Activated naive CD4-positive, alpha-beta T cell (primary cell): ENCODE measurements at places on chromosomes 1 and 21.

DNA sequence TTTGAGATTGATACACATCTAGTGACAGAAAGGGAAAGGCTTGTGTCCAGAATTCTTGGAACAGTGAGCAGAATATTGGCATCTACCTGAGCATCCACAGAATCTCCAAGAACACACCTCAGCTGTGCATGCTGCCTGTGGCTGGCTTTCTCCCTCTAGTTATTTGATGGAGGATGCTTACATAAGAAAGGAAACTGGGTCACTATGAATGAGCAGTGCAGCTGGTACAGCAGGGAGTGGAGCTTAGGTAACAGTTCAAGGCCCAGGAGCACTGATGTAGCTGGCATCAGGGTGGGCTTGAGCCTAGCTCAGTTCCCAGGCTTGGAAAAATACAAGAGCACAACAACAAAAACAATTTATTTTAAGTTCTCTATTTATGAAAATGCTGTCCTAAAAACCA, 26.3 kb downstream of the RGS8 start:
- DNase-seq, result no peak

DNA sequence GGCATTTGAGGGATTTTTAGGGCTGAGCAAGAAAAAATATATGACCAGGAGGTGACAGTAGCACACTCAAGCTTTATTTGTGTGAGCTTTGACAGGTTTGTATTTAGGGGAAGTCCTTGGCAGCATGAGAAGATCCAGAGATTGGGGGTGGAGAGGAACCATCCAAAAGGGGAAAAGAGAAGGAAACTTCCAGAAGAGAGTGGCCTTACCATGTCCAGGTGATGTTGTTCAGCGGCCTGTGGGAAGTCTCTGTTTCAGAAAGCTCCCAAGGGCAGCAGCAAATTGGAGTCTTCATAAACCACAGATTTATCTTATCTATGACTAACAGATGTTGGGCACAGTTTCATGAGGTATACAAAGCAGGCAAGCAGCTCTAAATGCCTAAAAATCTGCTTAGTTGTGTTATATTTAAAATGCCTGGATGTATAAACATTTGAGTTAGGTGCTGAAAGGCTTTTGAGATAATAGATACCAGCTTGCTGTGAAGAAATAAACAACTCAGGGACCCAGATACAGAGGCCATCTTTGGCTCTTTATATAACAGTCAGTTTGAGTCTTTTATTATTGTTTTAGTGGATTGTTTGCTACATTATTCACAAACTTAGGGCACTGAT, 21.2 kb upstream of the ADAR start:
- no peak for DNase-seq

- DNase-seq, result peak; percentile 94
Measured at GRCh38 chr1:1059494-1060280, 14.4 kb downstream of the RNF223 start.

GRCh38 chr1:30135698-30136097, 587.7 kb downstream of the MATN1 start:
- no peak for DNase-seq

DNA sequence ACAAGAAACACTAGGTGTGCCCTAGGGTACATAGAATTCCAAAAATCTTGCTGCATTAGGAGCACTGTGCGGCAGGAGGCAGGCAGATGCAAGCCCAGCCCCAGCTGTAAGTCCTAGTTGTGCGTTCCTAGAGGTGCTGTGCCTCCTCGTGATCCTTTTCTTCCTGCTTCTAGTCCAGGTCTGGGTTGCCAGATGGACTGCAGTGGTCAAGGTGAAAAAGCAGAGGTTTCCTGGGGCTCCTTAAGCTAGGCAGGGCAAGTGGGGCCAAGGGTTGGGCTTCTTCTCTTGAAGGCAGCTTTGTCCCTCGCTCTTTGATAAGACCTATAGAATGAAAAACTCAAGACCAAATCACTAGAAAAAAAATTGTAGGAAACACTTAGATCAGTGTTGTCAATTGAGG, 21.6 kb upstream of the SLC45A3 start:
- no peak for DNase-seq

GRCh38 chr1:23166854-23167253, 1.8 kb downstream of the LUZP1 start:
- no peak for DNase-seq

DNA sequence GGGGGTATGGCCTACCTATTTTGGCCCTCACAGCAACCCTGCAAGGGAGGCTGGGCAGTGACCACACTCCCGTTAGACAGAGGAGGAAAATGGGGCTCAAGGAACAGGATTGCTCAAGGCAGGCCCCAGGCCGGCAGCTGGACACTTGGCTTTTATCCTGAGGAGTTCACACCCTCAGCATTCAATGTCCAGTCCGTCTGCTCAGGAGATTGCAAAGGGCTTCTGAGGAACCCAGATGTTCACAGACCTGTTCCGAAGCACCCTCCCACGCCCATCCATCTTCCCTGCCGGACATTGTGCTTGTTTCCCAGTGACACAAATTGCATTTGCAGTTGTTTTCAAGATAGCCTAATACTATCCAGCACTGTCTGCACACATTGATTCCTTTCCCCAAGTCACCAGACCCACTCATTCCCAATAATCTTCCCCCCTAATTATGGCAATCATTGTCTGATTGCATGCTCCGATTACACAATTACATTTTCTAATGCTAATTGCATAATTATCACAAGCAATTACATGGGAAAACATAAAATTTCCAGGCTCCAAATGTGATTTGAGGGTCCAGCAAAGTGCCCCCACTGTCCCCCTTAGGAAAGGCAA, 4.3 kb upstream of the UBL4B start:
- no peak for DNase-seq

GRCh38 chr1:178273707-178274410, 180.0 kb downstream of the RASAL2 start:
- DNase-seq, result no peak

- DNase-seq, result no peak
Measured at GRCh38 chr1:7374563-7375160, 396.4 kb upstream of the VAMP3 start.

DNA sequence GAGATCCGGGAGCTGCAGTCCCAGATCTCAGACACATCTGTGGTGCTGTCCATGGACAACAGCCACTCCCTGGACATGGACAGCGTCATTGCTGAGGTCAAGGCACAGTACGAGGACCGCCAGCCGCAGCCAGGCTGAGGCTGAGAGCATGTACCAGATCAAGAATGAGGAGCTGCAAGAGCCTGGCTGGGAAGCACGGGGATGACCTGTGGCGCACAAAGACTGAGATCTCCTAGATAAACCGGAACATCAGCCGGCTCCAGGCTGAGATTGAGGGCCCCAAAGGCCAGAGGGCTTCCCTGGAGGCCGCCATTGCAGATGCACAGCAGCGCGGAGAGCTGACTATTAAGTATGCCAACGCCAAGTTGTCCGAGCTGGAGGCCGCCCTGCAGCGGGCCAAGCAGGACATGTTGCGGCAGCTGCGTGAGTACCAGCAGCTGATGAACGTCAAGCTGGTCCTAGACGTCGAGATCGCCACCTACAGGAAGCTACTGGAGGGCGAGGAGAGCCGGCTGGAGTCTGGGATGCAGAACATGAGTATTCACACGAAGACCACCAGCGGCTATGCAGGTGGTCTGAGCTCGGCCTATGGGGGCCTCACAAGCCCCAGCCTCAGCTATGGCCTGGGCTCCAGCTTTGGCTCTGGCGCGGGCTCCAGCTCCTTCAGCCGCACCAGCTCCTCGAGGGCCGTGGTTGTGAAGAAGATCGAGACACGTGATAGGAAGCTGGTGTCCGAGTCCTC, 25.5 kb downstream of the ETV3L start:
- DNase-seq, result no peak

GRCh38 chr1:72119491-72119890, 162.8 kb downstream of the NEGR1 start:
- no peak for DNase-seq

- no peak for DNase-seq
Measured at GRCh38 chr1:151072224-151072623, 1.7 kb downstream of the GABPB2 start.

DNA sequence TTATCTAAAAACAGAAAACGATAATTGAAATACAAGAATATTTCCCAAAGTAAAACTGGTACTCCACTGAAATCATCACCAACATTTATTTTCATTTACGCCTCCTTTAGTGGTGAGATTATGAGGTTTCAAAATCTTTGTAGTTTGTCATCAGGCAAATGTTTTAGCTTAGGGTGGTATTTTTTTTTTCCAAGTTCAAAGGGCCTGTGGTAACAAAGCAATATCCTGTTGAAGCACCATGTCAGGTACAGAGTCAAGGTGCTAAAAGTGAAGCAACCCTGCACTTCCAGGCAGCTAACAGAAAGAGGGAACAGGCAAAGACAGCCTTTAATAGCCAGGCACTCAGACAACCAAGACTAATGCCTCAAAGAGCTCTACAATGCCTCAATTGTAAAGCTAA, 89.2 kb downstream of the JAK1 start:
- DNase-seq, result no peak

DNA sequence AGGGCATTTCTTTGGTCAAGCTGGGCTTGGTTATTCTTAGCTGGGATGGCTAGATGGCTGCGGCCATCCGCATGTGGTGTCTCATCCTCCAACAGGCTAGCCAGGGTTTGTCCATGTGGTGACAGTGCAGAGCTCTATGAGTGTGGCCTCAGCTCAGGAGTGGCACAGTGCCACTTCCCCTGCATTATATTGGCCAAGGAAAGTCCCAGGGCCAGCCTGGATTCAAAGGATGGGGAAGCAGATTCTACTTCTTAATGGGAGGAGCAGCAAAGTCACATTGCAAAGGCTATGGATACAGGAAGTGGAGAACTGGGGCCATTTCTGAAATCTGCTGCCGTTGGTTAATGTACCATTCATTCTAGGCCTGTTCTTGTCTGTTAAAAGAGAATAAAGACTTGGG, 34.4 kb downstream of the STUM start:
- DNase-seq, result no peak

GRCh38 chr1:95278173-95279006, 44.4 kb downstream of the RWDD3 start:
- DNase-seq, result no peak

- DNase-seq, result no peak
Measured at GRCh38 chr1:223674119-223674890, 8.8 kb upstream of the CAPN8 start.

- DNase-seq, result no peak
Measured at GRCh38 chr1:110214454-110215404, 4.6 kb downstream of the KCNC4 start.

DNA sequence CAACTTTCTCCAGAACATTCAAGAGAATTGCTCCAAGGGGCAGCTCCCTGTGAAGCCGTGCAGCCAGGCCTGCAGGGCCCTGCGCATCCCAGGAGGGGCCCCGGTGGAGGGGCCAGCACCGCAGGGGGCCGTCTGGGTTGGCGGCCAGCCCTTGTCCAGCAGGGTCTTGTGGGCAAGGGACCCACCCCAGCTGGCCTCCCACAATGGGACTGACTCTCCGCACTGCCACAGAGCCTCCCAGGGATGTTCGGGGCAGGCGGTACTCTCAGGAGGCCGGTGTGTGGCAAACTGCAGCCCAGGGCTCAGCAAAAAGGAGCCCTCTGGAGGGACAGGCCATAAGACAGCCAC, 68.2 kb upstream of the COL6A1 start:
- no peak for DNase-seq

DNA sequence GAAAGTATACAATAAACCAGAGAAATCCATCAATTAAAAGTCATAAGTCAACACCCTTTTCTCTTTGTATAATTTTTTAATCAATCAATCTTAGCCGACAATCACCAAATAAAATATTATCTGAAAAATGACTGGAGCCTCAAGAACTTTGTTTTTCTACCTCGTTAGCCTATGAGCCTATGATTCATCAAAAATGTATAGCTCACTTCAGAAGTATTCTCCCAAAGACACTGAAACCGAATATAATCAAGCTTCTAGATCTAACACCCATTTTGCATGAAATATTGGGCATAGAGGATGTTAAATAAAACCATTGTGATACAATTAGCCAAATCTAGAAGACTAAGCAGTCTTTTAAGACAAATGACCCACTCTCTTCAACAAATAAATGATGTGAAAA, 17.8 kb upstream of the RSBN1 start:
- DNase-seq, result no peak

DNA sequence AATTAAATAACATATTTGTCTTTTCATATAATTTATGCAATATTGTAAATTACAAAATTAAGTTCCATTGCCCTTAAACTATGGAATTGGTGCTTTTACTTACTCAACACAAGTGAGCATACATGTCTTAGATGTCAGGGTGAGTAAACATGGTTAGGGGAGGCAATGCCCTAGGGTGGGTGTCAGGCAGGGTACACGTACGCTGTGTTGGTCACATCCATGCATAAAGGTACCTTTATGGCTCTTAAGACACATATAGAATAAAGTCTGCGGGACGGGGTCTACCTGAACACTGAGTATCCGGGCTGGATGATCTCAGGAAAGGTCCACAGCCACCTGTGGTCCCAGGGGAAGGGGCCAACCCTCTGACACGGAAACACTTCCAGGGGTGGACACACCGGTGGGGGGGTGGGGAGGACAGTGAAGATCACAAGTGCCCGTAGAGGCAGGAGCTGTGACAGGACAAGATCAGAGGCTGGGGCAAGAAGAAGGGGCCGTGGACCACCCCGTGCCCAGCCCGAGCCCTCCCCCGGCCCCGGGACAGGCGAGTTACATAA, 720 bp downstream of the LIN9 start:
- no peak for DNase-seq
